NCI-H526 treated with DMSO at 0.1 percent for 48 hours (cell line): ENCODE measurements at places on chromosomes 5 and 9.

- no peak for DNase-seq
Observed at GRCh38 chr5:145243016-145243415, 592.1 kb downstream of the PRELID2 start.

GRCh38 chr9:81964218-81965171 lies 21.2 kb downstream of the SPATA31D3 start:
- no peak for DNase-seq

GRCh38 chr5:6767481-6768063 lies 54.3 kb downstream of the TENT4A start:
- no peak for DNase-seq

- DNase-seq: no peak
Observed at GRCh38 chr5:147956842-147957223, 50.5 kb upstream of the C5orf46 start.

DNA sequence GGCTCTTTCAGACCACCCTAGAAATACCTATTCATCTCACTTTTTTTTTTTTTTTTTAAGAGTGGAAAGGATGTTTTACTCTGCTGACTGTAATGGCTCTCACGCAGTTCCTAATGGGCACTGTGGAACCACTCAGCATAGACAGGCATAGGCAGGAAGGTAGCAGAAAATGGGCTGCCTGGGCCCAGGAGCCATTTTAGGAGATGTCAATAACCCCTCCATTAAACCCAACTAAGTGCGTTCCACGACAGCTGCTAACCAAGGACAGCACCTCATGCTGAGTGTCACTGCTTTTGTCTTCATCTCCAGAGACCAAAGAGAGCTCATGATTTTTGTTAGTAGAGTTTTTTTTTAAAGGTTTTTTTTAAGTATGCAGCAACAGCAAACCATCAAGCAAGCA lies 15.3 kb downstream of the MAP1B start:
- DNase-seq: no peak

DNA sequence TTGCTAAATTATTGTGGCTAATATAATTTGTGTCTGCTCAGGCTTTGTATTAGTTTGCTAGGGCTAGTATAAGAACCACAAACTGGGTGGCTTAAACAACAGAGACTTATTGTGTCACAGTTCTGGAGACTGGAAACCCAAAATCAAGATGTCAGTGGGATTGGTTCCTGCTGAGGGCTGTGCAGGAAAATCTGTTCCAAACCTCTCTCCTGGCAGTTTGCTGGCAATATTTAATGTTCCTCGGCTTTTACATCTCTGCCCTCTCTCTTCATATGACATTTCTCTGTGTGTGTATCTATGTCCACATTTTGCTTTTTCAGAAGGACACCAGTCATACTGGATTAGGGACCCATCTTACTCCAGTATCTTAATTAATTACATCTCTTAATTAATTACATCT lies 498.8 kb upstream of the CD180 start:
- no peak for DNase-seq

- no peak for DNase-seq
Observed at GRCh38 chr5:58775701-58776262, 192.9 kb downstream of the RAB3C start.
